Ovary (tissue), 10 donors: ENCODE measurements at places on chromosomes 7 and 10.

DNA sequence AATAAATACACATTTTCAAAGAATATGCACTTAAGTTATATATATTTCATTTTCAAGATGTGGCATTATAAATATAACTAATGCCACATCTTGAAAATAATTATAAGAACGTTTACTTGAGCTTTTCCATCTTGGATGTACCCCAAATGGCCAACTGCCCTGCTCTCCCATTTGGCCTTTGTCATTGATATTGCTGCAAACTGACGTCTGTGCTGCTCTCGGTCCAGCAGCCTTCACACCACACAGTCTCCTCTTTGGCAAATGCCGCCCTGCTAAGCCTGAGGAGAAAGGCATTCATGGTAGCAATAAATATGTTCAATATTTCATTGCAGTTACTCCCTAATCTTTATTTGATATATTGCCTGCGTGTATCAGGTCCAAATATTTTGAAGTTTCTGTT, 384.6 kb upstream of the ADARB2 start:
- no peak for DNase-seq

- no peak for DNase-seq
Observed at GRCh38 chr10:21135023-21135931, 238.2 kb upstream of the NEBL start.

GRCh38 chr10:116668018-116668417, 47.3 kb downstream of the PNLIPRP2 start:
- DNase-seq = no peak

DNA sequence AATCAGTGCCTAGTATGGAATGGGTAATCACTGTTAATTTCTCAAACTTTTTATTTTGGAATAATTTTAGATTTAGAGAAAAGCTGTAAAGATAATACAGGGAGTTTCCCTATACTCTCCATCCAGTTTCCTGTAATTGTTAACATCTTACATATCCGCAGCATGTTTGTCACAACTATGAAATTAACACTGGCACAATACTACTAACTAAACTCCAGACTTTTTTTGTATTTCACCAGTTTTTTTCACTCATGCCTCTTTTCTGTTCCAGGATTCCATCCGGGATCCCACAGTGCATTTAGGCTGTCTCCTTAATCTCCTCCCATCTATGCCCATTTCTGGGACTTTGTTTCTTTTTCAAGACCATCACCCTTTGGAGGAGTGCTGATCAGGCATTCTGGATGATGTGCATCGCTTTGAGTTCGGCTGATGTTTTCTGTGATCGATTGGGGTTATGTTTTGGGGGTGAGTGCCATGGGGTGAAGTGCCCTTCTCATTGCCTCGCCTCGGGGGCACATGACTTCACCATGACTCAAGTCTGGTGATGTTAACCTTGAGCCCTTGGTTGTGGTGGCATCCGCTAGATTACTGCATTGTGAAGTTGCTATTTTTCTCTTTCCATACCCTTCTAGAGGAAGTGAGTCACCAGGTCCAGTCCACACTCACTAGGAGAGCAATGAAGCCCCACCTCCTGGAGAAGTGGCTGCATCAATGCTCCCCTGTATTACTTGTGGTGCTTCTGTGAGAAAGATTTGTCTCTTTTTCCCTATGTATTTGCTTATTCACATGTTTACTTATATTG, 43.9 kb upstream of the GRB10 start:
- no peak for DNase-seq

DNA sequence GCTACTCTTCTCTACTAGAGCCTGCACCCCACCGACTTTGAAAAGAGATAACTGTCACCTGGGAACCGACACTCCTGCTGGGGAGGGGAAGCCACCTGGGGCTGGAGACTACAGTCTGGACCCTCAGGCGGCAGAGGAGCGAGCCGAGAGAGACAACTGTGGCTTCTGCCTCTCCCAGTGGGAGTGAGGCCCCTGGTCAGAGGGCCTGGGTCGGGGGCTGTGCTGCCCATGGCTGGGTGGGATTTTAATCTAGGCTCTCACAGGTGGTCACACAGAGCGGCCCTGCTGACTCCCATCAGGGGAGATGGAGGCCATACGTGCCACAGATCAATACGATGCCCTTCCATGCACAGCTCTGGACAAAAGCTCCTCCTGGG, 372.1 kb downstream of the DNAJB6 start:
- peak; percentile 1 for DNase-seq

- no peak for DNase-seq
Observed at GRCh38 chr10:124266468-124267230, 152.1 kb downstream of the OAT start.

DNA sequence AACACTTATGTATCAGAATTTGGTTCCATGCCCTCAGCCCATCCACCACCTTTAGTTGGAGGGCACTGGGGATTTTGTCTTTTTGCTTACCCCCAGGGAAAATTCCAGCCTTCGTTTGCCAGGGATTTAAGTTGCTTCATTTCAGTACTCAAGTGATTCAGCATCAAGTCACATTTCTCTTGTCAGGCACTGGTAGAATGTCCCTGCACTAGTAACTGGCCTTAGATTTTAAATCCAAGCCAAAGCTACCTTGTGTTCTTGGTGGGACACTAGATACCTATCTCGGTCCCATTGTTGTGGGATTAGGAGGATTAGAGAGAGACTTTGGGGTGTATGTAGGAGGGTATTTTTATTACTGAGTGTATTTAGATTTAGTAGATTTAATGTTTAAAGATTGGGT, 613.1 kb downstream of the SUGCT start:
- DNase-seq = no peak
